ENCODE measurements at places on chromosomes 16 and 17.

GRCh38 chr17:53273126-53273525 lies 549.6 kb upstream of the KIF2B start:
- no peak for DNase-seq

GRCh38 chr17:2042933-2043332 lies 1.1 kb downstream of the OVCA2 start:
- DNase-seq = no peak

GRCh38 chr17:34974179-34974578 lies 6.1 kb upstream of the LIG3 start:
- DNase-seq = no peak

- DNase-seq = peak; percentile 67
Measured at GRCh38 chr17:35242158-35242804, 591 bp upstream of the SLFN5 start.

DNA sequence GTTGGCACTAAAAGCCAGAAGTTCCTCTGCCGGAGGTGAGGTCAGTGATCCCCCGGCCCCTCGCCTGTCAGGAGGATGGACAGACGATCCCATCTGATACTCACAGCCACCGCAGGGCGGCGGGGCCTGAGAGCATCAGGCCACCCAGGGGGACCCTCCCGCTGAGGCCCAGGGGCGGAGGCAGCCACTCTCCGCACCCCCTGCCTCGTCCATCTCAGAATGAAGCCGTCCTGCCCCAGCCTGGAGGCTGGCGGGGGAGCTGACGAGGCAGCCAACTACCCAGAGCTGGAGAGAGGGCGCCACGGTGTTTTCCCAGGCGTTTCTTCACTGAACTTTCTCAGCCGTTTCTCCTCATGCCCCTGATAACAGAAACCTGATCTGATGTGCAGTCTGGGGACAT lies 22.6 kb downstream of the TPSD1 start:
- no peak for DNase-seq
